ENCODE measurements at places on chromosomes 2 and 18.
A peak's percentile ranks its signal among the peaks of the same experiment; 100 is the strongest.

DNA sequence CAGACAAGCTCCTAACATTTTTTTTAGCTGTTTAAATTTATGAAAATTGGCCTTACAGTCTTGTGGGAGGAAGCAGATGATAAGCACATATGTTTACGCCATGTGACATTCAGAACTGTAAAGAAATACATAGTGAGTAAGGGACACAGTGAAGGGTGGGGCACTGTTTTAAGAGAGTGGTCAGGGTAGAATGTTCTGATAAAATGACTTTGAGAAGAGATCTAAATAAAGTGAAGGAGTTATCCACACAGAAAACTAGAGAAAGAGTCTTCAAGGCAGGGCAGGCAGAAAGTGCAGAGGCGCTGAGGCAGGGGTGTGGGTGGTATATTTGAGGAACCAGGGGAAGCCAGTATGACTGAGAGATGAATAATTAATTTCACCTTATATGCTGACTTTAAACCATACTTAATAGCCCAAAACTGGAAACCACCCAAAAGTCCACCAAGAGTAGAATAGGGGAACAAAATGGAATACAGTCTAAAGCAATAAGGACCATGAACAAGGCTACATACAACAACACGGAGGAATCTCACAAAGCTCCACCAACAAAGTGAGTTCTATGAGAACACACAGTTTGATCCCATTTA lies 8.6 kb downstream of the MREG start:
- DNase-seq: no peak

GRCh38 chr2:24285484-24286152 lies 74.7 kb downstream of the ITSN2 start:
- DNase-seq: no peak

GRCh38 chr2:215435280-215435869 lies 493 bp downstream of the FN1 start:
- peak; percentile 35 for DNase-seq

DNA sequence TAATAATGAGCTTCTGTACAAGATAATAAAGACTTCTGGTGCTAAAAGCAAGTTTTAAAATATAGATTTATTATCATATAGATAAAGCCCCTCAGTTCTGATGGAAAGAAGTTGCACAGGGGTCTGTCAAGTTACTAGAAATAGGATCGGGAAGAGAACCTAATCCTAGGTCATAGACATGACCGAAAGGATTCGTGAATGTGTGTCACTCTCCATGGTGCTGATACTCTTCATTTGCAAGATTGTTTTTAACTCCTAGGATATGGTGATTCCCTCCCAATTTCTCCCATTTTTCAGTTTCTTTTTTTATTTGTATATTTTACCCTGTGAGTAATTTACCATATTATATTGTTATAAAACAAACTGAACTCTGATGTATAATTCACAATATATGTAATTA lies 58.9 kb upstream of the CTNNA2 start:
- no peak for DNase-seq

- DNase-seq: peak; percentile 82
Measured at GRCh38 chr2:3470856-3471737, 48.2 kb downstream of the ADI1 start.

DNA sequence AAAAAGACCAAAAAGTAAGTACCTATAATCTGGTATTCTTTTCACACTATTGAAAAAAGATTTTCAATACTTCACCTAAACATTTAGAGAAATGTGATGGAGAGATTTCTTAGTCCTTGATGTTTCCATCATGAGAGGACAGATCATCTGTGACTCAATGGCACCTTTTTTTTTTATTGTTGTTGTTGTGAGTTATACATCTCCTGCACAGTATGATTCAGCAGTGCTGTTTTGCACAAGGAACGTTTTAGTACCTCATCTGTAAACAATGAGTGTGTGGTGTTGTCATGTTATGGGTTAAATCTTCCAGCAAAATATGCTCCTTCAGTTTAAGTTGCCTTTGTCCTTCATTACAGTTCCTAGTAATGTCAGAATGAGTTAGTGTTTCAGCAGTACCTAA lies 2.2 kb downstream of the KIAA1328 start:
- no peak for DNase-seq

GRCh38 chr2:239979243-239980023 lies 45.7 kb downstream of the NDUFA10 start:
- no peak for DNase-seq

DNA sequence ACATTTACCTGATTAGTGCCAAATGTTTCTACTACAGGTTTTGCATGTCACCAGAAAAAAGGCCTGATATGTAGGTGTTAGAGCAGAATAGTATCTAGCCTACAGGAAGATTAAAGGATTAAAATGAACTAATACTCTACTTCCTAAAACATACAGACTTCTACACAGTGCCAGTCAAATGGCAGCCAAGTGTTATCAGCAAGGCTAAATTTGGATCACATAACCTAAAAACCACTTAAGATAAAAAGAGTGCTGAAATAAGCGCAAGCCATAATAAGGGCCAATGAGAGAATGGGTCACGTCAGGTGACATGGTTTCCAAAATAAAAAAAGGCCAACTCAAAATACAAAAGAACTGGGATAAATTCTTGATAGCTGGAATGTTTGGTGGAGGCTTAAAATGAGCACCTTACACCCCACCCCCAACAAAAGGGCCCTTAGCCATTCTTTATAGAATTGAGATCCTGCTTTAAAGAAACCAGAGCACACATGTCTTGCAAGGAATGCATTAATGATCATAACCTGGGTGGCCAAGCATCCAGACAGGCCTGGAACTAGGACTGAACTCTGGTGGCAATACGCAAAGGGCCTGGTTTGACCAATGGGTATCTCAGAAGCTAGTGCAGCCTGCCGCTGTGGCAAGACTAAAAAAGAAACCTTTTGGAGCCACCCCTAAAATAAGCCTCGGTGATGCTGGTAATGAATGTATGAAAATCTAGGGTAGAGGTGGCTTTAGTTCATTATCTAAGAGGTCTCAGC lies 32.4 kb downstream of the IRS1 start:
- no peak for DNase-seq

- DNase-seq: no peak
Measured at GRCh38 chr2:66201242-66201641, 233.7 kb upstream of the MEIS1 start.
